ENCODE measurements at places on chromosomes 5 and 9. TPM values are rescaled to one million over a fixed set of nuclear protein-coding genes. Genes with fewer than 3 reads are reported as not detected.
A peak's percentile ranks its signal among the peaks of the same experiment; 100 is the strongest.

GRCh38 chr5:126028336-126028735, 394.9 kb upstream of the GRAMD2B start:
- no peak for DNase-seq

GRCh38 chr5:147481874-147482705, 27.8 kb downstream of the DPYSL3 start:
- no peak for DNase-seq

DNA sequence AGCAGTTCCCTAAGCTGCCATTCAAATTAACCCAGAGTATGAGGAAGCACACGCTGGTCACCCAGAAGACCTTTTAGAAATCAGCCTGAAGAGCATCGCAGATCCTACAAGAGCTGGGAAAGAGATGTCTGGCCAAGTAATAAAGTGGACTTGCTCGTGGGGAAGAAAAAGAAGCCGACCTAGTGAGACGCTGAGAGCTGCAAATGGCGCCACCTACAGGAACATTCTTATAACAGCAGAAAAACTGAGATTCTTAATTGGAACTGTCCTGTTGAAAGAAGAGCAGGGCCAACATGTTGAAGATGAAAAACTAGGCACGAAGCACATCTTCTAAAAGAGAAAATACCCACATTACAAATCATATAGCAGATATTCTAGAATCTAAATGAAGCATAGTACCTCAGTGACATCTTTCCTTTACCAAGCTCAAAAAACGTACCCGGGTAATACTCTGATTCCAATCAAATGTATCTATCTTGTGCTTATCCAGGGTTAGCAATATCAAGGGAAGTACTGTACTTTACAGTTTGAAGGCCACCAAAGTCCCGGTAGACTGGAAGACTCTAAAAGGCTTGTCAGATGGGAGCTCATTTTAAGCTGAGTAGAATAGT, 3.9 kb upstream of the GNAQ start:
- DNase-seq, result no peak

DNA sequence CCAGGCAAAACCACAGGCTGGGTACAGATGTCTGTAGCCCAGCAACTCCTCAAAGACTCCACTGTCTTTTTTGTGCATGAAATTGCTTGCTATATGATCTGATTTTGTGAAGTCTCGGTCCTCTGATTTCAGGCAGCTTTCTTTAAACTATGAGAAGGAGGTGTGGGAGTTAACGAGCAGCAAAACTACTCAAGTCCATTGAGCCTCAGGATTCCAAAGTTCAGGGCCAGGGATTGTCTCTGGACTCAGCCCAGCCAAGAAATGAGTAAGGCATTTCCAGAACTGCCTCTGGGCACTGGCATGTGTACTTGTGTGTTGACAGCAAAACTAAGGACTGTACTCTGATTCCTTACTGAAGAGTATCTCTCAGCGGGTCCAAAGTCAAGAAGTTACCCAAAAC, 53.4 kb upstream of the GLIS3 start:
- no peak for DNase-seq

DNA sequence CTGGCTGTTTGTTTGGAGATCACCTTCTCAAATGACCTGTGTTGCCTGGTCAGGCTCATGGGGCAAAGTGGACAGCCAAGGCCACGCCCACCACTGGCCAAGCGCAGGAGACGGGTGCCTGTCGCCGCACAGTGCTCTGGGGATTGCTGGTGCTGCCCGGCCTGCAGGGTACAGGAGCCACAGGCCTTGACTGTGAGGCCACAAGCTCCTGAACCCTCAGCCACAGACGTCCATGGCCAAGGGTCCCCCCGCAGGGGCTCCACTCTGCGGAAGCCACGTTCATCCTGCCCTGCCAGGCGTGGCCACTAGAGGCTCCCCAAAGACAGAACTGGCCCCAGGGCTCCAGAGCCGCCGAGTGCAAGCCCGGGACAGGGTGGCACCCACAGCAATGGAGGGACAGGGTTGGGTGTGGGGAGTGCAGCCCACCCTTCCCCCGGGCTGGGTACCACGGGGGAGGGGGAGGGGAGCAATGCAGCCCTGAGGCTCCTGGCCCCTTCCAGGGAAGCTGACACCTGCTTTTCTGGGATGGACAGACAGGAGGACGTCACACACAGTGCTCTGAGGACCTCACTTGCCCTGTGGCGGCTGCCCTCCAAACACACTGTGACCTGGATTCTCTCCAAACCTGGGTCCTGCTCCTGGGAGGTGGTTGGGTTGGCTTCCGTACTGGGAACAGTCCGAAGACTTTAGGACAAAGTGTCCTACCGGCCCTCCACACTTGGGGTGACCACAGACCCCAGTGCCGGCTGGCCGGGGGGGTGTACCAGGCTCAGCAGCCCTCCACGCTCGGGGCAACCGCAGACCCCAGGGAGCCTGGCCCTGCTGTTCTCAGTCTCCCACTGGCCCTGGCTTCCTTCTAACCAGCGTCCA, 21.5 kb downstream of the TPPP start:
- DNase-seq, result peak; percentile 84

GRCh38 chr5:15363601-15364000, 136.4 kb upstream of the FBXL7 start:
- DNase-seq, result no peak

- DNase-seq, result no peak
These were observed 3.4 kb downstream of the ASS1 start for GRCh38 chr9:130448035-130448624.

GRCh38 chr5:68189613-68190012, 25.9 kb upstream of the PIK3R1 start:
- no peak for DNase-seq

GRCh38 chr5:16579142-16579847, 37.5 kb downstream of the RETREG1 start:
- DNase-seq, result no peak

DNA sequence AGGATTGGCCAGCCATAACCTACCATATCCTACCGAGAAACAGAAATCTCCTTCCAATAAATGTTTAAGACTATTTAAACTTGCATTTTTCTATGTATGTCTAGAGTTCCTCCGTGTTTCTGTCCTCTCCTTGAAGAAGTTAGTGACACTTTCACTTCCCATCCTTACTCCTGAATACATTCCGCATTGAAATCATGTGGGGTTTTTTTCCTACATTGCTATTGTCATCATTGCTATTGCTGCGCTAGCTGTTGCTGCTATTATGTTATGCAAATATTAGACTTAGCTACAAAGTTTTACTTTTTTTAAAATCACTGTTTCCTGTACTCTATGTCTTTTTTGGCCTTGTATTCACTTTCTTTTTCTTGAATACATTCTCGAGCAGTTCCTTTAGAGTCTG, 83.3 kb upstream of the NEK6 start:
- no peak for DNase-seq

DNA sequence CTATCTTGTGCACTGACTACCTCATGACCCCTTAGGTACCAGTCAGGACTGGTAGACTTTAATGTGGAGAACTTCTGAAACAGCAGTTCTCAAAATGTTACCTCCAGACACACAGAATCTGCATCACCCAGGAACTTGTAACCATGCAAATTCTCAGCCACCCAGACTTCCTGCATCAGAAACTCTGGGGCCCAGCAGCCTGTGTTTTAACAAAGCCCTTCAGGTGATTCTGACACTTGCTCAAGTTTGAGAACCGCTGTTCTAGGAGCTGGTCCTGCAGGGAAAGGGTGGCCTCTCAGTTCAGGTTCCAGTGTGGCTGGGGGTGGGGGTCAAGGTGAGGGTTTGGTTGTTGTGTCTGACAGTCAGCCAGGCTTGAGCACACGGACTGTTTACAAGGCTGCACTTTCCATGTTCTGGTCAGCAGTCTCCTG, 28.4 kb downstream of the ZFP62 start:
- DNase-seq, result no peak

- no peak for DNase-seq
These were observed 24.1 kb upstream of the DMAC1 start for GRCh38 chr9:7823651-7824050.

DNA sequence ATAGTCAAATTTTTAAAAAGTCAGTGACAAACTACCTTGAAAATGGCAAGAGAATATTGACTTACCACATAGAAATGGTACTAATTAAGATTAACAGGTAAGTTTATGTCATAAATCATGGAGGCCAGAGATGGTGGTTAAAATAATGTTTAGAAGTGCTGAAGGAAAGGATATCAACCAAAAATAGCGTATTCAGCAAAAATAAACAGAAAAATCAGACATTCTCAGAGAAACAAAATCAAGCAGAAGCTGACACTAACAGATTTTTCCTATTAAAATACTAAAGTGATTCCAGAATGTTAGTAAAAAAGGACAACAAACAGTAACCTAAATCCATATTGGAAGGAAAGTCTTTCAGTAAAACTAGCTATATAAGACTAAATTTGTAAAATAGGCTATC, 959.9 kb upstream of the CDH10 start:
- DNase-seq, result no peak

DNA sequence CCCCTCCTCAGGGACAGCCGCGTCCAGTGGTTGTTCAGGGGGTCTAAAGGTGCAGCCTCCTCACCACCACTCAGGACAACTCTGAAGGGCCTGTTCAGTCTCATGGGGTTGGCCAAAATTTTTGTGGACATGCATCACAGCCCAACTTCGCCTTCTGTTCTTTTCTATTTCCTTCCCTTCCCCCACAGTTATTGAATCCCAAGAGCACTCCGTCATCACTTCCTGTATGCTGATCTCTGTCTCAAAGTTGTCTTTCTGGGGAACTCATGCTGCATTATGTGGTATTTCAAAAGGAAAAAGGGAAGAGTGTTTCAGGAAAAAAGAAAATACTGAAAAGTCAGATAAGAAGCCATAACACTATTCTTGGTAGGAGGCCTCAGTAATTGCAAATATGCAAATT, 355.4 kb downstream of the CAAP1 start:
- no peak for DNase-seq

DNA sequence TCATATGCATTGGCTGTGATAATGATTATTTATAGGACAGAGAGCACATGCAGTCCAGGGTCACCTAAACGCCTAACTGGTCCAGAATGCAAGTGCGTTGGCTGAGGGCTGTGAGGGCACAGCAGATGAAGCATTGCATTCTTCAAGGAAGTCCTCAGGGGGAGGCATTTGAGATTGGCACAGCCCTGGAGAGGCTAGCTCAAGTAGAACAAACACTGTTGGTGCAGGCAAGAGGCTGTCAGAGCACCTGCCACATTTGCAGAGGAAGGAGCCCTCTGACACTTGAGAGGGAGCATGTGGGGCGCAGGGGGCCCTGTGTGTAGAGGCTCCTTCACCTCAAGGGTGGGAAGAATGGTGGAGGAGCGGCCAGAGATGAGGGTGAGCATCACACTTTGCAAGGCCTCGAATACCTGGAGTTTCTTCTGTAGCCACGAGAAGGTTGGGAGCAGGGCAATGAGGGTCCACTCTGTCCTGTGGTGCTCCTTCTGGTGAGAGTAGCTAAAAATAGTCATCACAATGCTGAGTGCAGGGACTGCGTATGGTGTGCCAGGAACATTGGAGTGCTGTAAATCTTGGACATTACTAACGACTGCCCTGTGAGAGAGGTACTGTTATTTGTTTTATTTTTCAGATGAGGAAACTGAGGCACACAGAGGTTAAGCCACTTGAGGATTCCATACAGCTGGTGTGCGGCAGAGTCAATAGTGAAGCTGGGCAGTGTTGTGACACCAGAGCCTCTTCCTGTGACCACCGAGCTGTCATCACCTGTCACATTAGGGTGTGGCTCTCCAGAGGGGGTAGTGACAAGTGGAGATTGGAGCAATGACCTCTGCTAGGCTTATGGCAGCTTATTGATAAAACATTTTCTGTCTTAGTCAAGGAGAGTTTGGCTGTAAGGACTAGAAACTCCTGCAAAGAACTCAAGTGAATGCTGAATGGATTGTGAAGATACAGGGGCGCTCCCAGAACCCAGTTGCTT, 100.2 kb downstream of the PIP5K1B start:
- no peak for DNase-seq

DNA sequence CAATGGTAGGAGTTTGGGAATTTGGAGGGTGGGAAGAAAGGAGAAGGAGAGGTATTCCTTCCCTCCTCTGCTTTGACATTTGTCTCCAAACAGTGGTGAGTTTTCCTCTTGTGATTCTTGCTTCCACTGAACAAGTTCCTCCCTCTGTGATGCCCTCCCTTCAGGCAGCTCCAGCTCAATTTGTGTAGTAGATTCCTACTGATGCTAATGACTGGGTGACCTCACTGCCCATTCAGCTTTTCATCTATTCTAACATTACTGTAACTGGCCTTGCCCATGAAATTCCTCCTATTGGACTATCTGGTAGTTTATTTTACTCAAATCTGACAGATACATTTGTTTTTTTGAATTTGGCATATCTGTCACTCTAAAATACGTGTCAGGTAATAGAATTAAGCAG, 121.4 kb downstream of the NFIB start:
- DNase-seq, result no peak

DNA sequence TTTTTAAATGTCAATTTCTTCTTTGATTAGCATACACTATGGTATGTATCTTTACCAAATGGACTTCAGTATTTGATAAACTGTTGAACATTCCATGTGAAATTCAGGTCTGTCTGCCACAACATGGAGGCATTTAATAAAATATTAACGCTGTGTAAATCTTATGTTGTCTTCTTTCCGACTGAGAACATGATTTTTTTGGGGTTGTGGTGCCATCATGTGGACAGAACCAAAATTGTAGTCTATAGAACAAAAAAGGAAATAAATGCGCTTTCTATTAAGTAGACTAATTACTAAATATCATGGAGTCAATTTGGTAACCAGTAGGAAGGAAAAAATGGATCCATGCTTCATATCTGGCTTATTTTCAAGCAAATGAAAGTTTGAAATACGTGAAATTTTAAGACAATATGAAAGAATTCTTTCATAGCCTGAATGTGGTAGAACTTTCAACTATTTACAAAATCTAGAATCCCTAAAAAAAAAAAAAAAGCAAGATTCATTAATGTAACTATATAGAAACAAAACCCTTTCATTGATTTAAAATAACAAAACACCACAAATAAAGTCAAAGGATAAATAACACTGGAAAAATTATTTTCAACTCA, 2.8 kb upstream of the PLK2 start:
- DNase-seq, result no peak

DNA sequence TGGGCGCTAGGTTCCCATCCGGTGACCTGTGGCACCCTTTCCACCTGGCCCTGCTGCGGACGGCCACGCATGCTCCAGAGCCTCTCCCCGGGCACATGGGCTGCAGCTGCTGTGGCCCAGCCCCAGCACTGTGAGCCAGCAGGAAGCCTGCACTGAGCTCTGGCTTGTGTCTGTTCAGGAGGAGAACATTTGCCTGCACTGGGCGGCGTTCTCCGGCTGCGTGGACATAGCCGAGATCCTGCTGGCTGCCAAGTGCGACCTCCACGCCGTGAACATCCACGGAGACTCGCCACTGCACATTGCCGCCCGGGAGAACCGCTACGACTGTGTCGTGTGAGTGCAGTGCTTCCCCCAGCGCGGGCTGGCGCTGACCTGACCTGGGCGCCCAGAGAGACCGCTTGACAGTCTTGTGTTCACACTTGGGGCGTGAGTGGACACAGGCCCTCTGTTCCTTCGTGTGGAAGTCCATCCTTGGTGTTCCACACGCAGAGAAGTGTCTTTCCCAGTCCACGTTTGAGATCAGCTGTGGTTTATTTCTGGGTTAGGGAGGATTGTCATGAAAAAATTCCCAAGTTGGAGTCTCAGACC, 66.2 kb upstream of the CACNA1B start:
- peak; percentile 43 for DNase-seq

GRCh38 chr5:143226361-143226760, 177.1 kb downstream of the NR3C1 start:
- DNase-seq, result no peak

- no peak for DNase-seq
These were observed 98.6 kb upstream of the ADAMTS19 start for GRCh38 chr5:129361441-129362025.

Gene SLC26A2
- total RNA-seq, result 5.8 TPM

Gene RALGPS1
- 21.8 TPM for total RNA-seq

Gene TRPM3
- 0.51 TPM for total RNA-seq

Gene RBM18
- 32.3 TPM for total RNA-seq

Gene TAF7
- 116 TPM for total RNA-seq

Gene ISL1
- not detected for total RNA-seq

Gene RNF180
- total RNA-seq, result 13.7 TPM

Gene ARID3C
- not detected for total RNA-seq

All from cardiac septum (tissue), 1 donor.